Germinal center (tissue), 1 donor: ENCODE measurements at places on chromosomes 6 and 20.

- no peak for DNase-seq
These were observed 20.4 kb downstream of the UTRN start for GRCh38 chr6:144305567-144305966.

DNA sequence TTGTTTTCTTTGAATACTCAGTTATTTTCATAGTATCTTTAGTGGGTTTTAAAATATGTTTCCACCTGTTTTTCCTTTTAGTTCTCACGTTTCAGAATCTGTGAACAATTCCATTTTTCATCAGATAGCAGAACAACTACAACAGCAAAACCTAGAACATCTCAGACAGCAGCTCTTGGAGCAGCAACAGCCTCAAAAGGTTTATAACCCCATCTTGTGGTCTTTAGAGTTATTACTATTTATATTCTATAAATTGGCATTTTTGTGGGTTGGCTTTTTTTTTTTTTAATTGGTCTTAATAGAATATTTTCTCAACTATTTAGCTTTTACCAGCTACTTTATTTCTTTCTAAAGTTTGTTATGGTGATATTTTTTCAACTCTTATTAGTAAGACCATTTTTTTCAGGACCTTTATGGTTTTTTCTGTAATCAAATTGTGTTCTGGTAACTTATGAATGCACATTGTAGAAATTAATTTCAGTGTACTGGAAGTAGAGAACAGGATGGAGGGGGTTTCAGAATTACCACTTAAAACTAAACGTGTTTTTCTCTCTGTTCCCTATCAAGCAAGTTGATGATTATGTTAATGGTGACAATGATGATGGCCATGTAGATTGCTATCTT is 72.2 kb downstream of the SCAF8 start:
- DNase-seq = peak; percentile 45

- DNase-seq = no peak
These were observed 56.5 kb upstream of the CCN2 start for GRCh38 chr6:132007474-132008190.

- DNase-seq = peak; percentile 46
These were observed 1.6 kb upstream of the PSMB8 start for GRCh38 chr6:32845384-32845884.

GRCh38 chr6:142802124-142802523 is 142.9 kb downstream of the HIVEP2 start:
- no peak for DNase-seq
